Ascending aorta (tissue), 2 donors: ENCODE measurements at places on chromosomes 12 and 14.

DNA sequence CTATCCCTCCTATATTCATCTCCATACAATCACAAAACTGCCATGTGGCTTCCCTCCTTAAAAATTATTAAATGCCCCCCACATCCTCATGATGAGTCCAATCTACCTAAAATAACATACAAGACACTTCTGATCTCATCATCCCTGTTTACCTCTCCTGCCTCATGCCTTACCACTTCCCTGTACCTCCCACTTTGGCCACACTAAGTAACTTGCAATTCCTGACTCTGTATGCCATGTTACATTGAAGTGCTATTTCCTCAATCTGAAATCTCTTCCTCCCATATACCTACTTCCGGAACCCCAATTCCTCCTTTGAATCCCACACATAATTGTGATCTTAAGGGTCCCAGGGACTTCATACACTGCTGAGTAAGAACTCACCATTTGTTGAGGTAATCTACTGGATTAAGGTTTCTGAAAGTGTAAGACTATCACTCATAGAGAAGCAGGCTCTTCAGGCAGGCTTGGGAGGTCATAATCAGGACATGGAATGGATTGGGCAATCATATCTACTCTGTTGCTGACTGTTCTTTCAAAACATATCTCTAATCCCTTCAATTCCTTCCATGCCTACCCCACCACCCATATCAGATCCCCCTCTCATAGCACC lies 117.6 kb upstream of the PLEKHG7 start:
- H3K4me1 ChIP-seq = no peaks in the 10 kb centered on the region
- DNase-seq = no peak
- H3K27ac ChIP-seq = no peak overlapping the region

DNA sequence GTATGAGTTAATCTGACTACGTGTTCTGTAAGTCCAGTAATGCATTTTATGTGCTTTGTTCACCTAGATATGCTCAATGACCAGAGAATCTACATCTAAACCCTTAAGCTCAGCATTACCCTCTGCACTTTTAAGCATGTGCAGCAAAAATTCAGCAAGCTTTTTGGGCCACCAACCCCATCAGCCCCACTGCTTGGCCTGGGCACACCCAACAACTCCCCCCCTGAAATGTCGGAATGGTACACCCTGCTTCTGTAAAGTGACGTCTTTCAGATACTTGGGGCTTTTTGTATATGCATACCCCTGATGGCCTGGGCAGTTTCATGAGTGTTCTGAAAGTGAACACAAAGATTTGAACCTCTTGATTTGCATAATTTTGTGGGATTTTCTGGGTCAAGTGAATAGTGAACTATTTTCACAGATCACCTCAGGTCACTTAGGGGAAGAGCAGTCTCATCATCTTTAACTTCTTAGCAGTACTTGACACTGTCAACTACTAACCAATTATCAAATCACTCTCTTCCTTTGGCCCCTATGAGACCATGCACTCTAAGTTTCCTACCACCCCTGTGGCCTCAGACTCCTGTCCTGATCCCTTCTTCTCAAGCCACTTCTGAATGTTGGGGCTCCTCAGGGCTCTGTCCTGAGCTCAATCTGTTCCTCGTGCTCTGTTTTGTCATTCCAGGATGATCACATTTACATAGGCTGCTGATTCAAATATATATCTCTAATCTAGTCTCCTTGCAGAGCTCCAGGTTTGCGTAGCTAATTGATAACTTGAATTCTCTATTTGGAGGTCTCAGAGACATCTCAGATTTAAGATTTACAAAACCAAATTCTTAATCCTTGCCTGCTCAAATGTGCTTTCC lies 36.3 kb upstream of the PPM1A start:
- DNase-seq = no peak
- H3K27me3 ChIP-seq = no peaks in the 10 kb centered on the region
- H3K4me3 ChIP-seq = no peak overlapping the region
- H3K4me1 ChIP-seq = no peaks in the 10 kb centered on the region

DNA sequence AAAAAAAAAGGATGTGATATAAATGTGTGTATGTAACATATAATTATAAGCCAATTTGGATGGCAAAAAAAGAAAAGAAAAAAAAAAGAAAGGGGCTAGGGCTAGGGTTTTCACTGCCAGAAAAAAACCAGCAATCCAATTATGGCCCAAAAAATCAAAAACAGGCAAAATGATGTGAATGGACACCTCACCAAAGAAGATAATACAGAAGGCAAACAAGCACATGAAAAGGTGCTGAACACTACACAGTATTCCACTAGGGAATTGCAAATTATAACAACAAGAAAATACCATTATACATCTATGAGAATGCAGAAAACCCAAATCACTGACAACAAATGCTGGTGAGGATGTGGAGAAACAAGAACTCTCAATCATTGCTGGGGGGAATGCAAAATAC lies 12.1 kb upstream of the MIPOL1 start:
- H3K36me3 ChIP-seq = no peaks in the 10 kb centered on the region
- no peaks in the 10 kb centered on the region for H3K4me1 ChIP-seq
- DNase-seq = no peak
- no peaks in the 10 kb centered on the region for H3K27me3 ChIP-seq
- no peak overlapping the region for H3K4me3 ChIP-seq

GRCh38 chr12:115305867-115306266 lies 621.9 kb upstream of the TBX3 start:
- no peaks in the 10 kb centered on the region for H3K36me3 ChIP-seq
- no peak overlapping the region for H3K27ac ChIP-seq
- H3K4me1 ChIP-seq = no peaks in the 10 kb centered on the region
- no peak for DNase-seq

DNA sequence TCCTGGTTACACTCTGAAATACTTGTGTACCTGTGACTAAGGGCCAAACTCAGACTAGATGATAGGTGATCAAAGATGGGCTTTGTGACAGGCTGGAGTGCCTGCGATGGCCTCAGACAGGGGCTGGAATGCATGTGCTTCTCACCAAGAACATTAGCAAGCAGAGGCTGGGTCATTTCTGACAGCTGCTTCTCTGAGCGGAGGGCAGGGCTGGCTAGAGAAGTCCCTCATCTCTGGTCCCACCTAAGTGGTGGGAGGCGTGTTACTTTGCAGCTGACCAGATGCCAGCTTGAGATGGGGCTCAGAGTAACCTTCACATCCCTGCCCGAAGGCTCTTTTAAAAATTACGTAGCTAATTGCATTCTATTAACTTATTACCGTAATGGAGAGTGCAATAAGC lies 106.8 kb upstream of the RTL1 start:
- no peak overlapping the region for H3K27ac ChIP-seq
- no peaks in the 10 kb centered on the region for H3K4me1 ChIP-seq
- no peaks in the 10 kb centered on the region for H3K27me3 ChIP-seq

DNA sequence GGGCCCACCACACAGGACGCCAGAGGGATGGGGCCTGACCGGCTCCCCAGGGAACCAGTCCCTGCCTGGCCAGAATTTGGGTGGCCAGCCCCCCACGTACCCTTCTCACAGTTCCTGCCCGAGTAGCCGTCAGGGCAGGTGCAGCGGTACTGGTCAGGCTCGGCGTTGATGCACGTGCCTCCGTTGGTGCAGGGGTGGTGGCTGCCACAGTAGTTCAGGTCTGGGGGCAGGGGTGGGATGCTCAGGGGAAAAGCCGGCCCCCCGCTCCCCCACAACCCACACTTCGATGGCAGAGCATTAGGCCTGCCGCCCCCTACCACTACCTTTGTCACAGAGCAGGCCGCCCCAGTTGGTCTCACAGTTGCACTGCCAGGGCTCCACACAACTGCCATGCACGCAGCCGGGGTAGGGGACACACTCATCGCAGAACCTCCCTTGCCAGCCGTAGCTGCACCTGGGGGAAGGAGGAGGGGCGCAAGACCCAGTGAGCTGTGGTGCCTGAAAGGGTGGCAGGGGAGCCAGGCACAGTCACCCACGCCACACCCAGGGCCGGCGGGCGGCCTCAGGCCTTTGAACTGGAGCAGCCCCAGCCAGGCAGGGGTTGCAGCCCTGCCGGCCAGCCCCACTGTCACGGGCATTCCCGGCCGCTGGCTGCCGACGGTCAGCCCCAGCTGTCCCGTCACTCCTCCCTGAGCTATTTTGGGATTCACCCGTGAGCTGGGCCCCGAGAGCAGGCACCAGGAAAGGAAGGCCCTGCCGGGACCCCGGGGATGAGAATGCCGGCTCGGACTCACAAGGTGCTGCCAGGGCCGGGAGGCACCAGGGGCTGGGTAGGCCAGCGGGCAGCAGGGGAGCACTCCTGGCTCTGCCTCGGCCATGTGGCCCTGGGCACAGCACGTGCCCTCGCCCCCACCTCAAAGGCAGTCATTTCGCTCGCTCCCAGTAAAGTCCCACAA lies 16.5 kb downstream of the JAG2 start:
- H3K4me3 ChIP-seq = no peak overlapping the region
- H3K27ac ChIP-seq = no peak overlapping the region
- no peaks in the 10 kb centered on the region for H3K36me3 ChIP-seq
- H3K4me1 ChIP-seq = no peaks in the 10 kb centered on the region

GRCh38 chr12:92302041-92302829 lies 156.6 kb upstream of the BTG1 start:
- H3K36me3 ChIP-seq = no peaks in the 10 kb centered on the region
- no peak for DNase-seq
- no peak overlapping the region for H3K27ac ChIP-seq

- no peak overlapping the region for H3K4me3 ChIP-seq
- no peak for DNase-seq
- H3K27ac ChIP-seq = no peak overlapping the region
- no peaks in the 10 kb centered on the region for H3K4me1 ChIP-seq
- no peaks in the 10 kb centered on the region for H3K36me3 ChIP-seq
Observed at GRCh38 chr12:67111182-67111581, 158.0 kb upstream of the CAND1 start.

DNA sequence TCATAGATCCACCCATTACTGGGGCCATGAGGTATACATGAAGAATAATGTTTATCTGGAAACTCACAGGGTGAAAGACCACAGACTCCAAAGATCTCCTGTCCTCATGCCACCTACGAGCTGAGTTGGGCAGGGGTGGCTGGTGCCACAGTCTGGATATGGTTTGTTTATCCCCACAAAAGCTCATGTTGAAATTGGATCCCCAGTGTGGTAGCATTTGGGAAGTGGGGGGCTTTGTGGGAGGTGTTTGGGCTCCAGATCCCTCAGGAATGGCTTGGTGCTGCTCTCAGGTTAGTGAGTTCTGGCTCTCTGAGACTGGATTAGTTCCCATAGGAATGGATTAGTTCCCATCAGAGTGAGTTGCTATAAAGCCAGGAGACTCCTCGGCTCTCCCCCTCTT lies 192.3 kb upstream of the FSCB start:
- H3K4me3 ChIP-seq = no peak overlapping the region
- no peak overlapping the region for H3K27ac ChIP-seq
- no peaks in the 10 kb centered on the region for H3K36me3 ChIP-seq
- H3K27me3 ChIP-seq = no peaks in the 10 kb centered on the region

- H3K36me3 ChIP-seq = no peaks in the 10 kb centered on the region
- no peak for DNase-seq
- H3K27me3 ChIP-seq = no peaks in the 10 kb centered on the region
- H3K4me1 ChIP-seq = no peaks in the 10 kb centered on the region
- H3K4me3 ChIP-seq = no peak overlapping the region
Observed at GRCh38 chr14:51873221-51873893, 12.9 kb downstream of the GNG2 start.

DNA sequence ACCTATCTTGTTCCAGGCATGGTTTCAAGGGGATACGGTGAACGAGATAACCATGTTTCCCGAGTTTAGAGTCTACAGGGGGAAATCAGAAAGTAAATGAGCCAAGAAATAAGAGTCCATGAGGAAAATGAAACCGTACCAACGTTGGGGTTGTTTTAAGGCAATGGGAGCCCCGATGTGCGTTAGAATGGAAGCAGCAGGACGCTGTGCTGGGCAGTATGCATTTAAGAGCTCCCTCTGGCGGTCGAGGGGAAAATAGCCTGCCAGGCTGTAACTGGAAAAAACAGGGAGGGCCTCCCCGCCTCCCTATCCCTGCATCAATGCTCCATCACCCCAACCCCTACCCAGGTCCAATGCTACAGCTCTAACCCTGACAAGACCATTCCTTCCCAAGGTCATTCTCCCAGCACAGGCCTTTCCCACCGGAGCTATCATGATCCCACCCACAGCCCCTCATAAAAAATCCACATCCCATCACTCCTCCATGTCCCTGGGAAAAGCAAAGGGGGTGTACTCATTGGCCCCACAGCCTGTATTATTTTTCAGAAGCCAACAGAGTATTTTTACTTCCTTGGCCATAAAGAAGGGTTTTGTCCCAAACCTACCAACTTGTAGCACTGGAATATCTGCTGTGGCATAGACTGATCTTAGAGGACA lies 226.3 kb upstream of the NOS1 start:
- no peak overlapping the region for H3K27ac ChIP-seq
- no peaks in the 10 kb centered on the region for H3K27me3 ChIP-seq
- H3K36me3 ChIP-seq = no peaks in the 10 kb centered on the region
- no peaks in the 10 kb centered on the region for H3K4me1 ChIP-seq

DNA sequence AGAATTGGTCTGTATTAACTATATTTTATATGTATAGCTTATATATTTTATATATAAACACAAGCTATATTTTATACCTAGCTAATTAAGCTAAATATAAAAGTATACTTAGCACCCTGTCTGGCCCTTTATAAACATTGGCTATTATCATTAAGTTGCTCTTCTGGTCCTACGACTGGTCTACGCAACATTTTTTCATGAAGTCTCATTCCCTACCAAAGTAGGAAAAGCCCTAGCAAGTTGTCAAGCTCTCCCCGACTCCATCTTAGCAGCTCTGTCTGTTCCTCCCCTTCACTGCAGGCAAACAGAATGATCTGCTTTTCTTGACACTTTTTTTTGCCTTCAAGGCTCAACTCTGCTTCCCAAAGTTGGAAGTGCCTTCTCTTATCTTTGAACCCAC lies 36.7 kb upstream of the ELK3 start:
- H3K36me3 ChIP-seq = no peaks in the 10 kb centered on the region
- H3K4me3 ChIP-seq = no peak overlapping the region
- no peak overlapping the region for H3K27ac ChIP-seq
- no peak for DNase-seq
- no peaks in the 10 kb centered on the region for H3K27me3 ChIP-seq
- H3K4me1 ChIP-seq = no peaks in the 10 kb centered on the region

DNA sequence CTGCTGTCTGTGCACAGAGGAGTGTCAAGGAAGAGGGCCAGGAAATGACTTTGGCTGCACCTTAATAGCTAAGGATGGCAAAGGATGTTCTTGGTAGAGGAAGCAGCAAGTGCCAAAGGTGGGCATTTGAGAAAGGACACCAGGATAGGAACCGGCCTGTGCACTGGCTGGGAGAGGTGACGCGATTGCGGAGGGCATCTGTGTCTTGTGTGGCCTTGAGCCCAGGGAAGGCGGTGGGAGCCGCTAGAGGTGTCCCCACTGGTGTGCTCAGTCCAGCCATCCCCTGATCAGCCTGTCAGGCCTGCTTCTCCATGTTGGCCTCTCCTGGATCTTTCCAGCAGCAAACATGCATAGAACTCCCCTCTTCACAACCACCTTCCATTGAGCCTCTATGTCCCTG lies 30.2 kb downstream of the PAPLN start:
- H3K4me3 ChIP-seq = no peak overlapping the region
- H3K27ac ChIP-seq = no peak overlapping the region
- H3K27me3 ChIP-seq = no peaks in the 10 kb centered on the region

GRCh38 chr12:6896846-6897435 lies 7.7 kb upstream of the LRRC23 start:
- no peak overlapping the region for H3K27ac ChIP-seq
- DNase-seq = no peak
- H3K4me1 ChIP-seq = no peaks in the 10 kb centered on the region
